ENCODE measurements at places on chromosomes 5 and 9.

- DNase-seq = no peak
Measured at GRCh38 chr5:125775896-125776295, 647.3 kb upstream of the GRAMD2B start.

DNA sequence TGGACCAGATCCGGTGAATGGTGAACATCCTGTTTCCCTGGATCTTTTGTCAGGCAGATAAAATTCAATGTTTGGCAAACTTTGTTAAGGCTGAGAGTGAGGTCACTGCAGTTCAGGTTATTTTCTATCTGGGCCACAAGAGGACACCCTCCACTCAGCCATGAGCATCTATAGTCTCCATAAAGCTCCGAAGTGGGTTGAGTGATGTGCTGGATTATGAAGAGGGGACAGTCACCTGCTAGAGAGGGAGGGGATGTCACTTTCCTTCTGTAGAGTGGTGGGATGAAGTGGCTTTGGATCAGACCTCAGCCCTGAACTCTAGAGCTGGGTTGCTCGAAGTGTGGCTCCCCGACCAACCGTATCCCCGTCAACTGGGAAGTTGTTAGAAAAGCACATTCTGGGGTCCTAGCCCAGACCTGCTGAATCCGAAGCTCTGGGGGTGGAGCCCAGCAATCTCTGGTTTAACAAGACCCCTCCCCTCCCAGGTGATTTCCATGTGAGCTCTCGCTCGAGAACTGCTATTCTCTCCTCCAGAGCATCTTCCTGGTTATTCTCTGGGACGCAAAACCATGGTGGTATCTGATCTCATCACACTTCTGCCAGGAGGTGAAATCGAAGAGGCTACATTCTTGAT is 31.8 kb upstream of the FGF1 start:
- peak; percentile 7 for DNase-seq

DNA sequence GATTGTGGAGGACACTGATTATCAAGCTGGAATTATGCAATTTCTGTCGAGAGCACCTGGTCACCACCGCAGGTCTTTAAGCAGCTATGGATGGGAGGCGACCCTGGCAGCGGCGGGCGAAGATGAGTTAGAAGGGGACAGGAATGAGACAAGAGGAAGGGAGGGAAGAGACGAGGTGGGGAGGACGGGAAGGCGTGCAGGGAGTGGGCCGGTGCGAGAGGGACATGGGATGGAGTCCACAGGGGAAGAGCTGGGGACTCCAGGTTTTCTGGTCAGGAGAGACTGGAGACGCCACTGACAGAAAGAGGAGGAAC is 192.3 kb downstream of the MELK start:
- DNase-seq = no peak

DNA sequence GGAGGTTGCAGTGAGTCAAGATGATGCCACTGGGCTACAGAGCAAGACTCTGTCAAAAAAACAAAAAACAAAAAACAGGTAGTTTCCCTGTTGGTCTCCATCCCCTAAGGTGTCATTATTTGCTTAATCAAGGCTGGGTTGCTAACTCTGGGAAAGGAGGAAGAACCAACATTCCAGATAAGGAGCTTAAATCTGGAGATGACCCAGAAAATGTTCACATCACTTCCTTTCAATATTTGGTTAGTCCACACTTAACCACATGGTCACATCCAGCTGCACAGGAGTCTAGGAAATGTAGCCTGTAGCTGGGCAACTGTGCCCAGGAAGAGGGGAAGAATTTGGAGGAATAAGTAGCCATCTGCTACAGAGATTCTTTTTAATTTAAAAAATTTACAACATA is 25.9 kb upstream of the MEGF9 start:
- no peak for DNase-seq

DNA sequence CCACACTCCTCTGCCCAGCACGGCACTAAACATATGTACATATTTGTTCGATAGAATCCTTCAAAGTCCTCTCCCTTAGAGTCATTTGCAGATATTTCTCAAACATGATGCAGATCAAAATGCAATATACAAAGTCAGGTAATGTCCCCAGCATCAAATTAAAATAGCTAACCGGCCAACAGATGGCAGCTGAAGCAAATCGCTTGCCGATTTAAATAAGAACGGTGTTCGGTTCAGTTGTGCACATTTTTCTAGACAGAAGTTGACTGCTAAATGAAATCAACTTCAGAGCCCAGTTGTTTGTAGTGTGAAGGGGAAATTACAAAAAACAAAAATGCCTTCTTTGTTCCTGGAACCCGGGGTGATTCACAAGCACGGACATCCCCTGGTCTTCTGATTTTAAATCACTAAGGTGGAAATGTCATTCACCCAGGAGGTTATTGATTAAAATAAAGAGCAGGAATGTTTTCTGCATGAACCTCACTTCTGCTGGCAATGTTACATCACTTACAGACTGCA is 219.2 kb downstream of the EBF1 start:
- no peak for DNase-seq

- DNase-seq = no peak
Measured at GRCh38 chr5:122362361-122362760, 50.3 kb downstream of the SNCAIP start.

DNA sequence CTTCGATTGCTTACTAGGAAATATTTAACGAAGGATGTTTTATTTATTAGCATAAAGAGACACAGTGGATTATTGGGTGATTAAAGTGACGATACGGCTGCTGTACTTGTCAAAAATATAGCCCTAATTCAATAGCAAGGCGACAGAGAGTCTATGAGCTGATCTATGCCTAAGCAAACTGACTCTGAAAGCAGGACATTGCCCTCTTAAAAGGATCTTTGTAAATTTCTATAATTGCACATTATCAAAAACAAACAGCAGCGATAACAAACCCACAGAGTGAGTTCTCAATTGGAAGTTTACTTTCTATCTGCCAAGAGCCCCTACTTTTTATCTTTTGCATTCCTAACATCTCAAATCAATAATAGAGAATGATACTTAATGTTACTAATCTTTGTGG is 31.4 kb downstream of the TLX3 start:
- no peak for DNase-seq

DNA sequence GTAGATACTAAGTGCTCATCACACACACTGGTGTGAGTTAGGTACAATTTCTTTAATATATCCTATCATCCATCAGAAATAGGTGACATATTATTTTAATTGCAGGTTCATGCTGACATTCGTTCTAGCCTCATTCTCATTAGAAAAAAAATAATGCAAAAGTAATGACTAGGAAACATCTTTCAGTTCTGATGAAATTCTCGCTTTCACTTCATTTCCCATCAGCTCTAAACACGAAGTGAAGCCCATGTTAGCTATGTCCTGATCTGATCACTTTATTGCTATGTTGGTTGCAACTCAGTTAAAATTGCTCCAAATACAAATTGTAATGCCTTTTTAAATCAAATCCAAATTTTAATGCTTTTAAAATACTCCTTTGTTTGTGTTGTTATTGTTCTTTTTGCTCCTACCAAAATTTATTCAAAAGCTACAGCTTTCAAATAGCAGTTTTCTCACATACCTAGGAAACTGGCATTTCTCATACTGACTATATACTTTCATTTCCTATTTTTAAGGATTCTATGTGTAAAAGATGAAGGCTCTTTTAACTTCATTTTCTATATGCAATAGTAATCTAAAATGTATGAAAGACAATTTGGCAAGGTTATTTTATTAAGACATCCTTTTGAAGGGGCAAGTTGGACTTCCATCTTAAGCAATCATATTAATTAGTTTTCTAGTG is 1237.8 kb upstream of the ACO1 start:
- no peak for DNase-seq

DNA sequence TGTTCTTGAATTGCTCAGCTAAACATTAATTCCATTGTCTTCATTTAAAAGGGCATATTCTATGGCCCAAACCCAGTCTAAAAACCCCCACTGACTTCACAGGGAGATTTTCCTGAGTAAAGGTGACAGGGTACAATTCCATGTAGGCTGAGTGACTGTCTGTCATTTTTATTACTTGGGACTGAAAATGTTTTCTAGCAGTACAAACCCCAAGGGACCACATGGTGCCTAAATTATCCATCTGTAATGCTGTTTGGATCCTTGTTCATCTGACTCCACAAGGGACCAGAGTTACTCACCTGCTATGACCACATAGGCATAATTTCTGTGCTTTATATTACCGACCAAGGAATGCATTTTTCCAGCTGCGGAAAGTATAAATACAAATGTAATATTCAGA is 349.1 kb downstream of the ZNF608 start:
- DNase-seq = no peak

DNA sequence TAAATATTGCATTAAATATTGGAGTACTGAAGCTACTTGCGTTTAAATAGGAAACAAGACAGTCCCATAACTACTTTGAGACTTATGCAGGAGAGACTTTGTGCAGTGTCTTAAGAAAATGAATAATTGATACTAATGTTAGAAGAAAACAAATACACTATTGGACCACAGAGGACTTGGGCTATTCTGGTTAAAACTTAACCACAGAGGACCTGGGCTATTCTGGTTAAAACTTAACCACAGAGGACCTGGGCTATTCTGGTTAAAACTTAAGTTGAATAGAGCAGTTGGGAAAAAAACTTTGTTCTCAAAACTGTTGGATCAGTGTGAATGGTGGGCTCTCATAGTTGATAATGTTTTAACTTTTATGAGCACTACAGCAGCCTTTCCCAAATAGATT is 141.7 kb downstream of the WDR70 start:
- no peak for DNase-seq

GRCh38 chr9:87441251-87441650 is 56.4 kb upstream of the DAPK1 start:
- no peak for DNase-seq

DNA sequence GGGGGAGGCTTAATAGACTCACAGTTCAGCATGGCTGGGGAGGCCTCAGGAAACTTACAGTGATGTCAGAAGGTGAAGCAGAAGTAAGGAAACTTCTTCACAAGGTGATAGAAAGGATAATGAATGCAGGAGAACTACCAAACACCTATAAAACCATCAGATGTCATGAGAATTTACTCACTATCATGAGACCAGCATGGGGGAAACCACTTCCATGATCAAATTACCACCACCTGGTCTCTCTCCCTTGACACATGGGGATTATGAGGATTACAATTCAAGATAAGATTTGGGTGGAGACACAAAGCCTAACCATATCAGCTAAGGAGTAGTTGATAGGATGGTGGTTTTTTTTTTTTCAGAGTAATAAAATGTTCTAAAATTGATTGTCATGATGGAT is 201.8 kb downstream of the CDH12 start:
- no peak for DNase-seq

- DNase-seq = no peak
Measured at GRCh38 chr9:115232181-115232774, 114.3 kb upstream of the TNC start.

DNA sequence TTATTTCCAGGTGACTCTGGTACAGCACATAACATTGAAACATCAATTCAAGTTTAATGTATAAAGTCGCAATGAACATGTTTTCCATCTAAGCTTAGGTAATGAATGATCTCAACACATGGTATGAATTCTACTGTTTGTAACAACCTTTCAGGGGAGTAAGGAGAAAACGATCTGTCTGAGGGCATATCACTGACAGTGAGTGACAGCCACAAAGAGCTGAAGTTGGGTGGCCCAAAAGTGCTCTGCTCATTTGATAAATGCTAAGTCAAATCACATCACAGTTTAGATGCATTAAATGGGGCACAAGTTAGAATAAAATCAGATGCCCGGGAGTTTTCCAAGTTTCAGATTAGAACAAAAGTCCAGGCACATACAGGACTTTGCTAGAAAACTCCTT is 1.2 kb downstream of the FANCC start:
- DNase-seq = no peak

- no peak for DNase-seq
Measured at GRCh38 chr5:95631255-95631958, 11.5 kb downstream of the GPR150 start.

- DNase-seq = no peak
Measured at GRCh38 chr5:66992547-66992946, 204.1 kb downstream of the CD180 start.

- DNase-seq = no peak
Measured at GRCh38 chr9:79431019-79431679, 140.6 kb upstream of the TLE4 start.

DNA sequence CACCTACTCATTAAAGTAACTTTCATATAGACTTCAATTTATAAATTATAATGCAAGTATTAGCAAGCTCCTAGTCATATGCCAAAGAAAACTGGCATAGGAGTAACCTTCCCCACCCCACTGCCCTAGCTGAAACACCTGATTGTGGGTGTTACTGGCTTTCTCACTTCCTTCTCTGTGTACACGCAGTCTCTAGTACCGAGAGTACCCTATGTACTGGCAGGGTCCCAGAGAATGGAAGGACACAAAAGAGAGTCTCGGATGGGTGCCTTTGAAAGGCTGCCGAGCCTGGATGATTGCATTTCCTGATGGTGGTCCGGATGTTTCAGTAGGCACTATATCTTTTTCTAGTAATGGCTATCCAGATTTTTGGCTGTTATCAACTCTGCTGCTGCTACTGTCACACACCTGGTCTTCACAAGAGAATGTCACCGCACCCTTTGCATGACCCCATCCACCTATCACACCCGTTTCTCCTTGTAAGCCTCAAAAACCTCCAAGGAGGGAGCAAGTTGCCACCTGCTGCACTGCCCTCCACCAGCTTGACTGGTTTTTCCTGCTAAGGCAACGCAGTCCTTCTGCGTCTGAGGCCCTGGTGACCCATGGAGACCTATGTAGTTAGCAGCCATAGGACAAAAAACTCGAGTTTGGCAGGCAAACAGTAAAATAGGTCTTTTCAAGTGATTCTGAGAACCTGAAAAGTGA is 53.8 kb upstream of the CLINT1 start:
- peak; percentile 77 for DNase-seq

GRCh38 chr9:89805571-89806292 is 200.9 kb downstream of the GADD45G start:
- no peak for DNase-seq

DNA sequence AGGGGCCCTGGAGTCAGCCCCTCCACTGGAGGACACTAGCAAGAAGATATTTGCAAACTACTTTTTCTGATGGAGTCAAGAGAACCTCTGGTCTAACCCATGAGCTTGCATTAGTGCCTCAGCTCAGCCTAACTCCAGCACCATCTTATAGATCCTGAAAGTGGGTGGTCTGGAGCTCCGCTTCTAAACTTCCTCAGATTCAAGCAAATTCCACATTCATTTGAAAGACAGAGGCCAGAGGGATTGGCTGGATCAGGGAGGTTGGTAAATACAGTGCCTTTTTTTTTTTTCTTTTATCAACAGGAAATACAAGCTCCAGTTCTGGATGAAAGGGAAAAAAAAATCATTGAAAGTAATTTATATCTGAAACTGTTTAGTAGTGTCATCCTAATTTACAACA is 99.9 kb downstream of the ENC1 start:
- no peak for DNase-seq

- DNase-seq = no peak
Measured at GRCh38 chr9:120616966-120617935, 37.3 kb upstream of the CDK5RAP2 start.

- DNase-seq = no peak
Measured at GRCh38 chr5:27845248-27845647, 806.9 kb upstream of the CDH9 start.
